ENCODE measurements at places on chromosomes 6 and 20.

- no peak for DNase-seq
Measured at GRCh38 chr20:58014628-58015315, 213.7 kb downstream of the ANKRD60 start.

- DNase-seq: no peak
Measured at GRCh38 chr20:50348096-50348495, 157.5 kb downstream of the CEBPB start.

- peak; percentile 34 for DNase-seq
Measured at GRCh38 chr20:4082406-4083097, 67.2 kb upstream of the RNF24 start.

DNA sequence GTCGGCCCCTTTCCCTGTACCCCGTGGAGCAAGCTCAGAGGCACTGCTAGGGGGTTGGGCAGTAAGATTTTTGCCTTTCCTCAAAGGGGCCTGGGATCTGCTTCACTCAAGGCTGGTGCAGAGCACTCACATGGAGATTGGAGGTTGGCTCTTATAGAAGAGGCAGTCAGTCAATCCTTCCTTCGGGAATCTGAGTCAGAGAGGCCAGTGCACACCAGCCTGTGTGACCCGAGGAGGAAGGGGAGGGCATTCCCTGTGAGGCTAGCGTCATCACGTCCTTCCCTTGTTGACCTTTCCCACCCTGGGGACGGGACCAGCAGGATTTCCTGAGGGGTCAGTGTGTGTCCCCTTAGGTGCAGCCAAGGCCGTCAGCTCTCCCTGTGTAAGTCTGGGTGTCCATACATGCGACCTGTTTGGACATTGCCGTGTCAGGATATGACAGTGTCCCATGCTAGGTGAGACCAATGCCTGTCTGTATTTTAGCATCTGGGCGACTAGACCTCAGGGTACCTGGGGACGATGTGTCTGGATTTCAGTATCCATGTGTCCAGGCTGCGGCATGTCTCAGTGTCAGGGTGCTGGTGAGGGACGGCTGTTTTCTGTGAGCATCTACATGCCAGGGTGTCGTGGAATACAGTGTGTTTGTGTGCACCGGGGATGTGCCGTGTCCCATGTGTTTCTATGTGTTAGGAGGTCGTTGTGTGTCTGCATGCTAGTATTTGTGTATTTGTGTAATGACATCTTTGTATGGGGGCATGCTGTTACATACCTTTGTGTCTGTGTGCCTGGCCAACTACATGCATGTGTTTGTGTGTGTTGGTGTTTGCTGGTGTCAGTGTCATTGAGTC is 2.8 kb upstream of the ZNF512B start:
- DNase-seq: no peak

DNA sequence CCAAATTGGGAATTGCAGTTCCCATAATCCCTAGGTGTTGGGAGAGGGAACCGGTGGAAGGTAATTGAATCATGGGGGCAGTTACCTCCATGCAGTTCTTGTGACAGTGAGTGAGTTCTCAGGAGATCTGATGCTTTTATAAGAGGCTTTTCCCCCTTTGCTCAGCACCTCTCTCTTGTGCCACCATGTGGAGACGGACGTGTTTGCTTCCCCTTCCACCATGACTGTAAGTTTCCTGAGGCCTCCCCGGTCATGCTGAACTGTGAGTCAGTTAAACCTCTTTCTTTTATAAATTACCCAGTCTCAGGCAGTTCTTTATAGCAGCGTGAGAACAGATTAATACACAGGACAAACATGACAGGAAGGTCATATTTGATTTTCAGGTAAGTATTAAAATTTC is 25.3 kb upstream of the HECA start:
- DNase-seq: peak; percentile 19

- no peak for DNase-seq
Measured at GRCh38 chr6:142878407-142878806, 66.6 kb downstream of the HIVEP2 start.

- no peak for DNase-seq
Measured at GRCh38 chr6:56073761-56074160, 173.6 kb downstream of the COL21A1 start.

DNA sequence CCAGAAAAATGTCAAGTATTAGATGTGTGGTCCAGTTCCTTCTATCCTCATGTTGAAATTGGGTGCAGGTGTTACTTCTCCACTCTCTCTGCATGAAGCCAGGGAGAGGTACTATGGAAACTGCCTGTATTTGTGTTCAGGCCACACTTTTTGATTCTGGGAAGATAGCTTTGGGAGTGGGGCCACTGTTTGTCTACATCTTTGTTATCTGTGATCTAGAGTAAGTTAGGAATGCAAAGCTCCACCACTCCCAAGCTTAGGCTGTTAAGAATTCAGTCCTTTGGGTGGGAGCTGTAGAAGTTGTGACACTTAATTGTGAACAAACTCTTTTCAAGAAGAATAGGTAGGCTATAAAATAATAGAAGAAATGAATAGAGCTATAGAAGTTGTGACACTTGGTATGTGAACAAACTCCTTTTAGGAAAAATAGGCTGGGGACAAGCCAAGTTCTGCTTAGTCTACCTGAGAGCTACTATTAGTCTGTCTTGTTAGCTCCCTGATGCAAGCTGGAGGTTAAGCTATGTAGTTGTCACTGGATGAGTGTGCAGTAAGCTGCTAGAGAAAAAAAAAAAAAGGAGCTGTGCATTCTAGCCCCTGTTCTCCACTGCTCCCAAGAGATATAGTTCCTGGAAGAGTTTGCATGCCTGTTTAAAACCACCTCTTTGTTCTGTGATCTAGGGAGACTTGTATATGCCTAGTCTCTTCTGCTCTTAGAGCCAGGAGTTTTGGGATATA is 7.1 kb upstream of the GFRAL start:
- no peak for DNase-seq

DNA sequence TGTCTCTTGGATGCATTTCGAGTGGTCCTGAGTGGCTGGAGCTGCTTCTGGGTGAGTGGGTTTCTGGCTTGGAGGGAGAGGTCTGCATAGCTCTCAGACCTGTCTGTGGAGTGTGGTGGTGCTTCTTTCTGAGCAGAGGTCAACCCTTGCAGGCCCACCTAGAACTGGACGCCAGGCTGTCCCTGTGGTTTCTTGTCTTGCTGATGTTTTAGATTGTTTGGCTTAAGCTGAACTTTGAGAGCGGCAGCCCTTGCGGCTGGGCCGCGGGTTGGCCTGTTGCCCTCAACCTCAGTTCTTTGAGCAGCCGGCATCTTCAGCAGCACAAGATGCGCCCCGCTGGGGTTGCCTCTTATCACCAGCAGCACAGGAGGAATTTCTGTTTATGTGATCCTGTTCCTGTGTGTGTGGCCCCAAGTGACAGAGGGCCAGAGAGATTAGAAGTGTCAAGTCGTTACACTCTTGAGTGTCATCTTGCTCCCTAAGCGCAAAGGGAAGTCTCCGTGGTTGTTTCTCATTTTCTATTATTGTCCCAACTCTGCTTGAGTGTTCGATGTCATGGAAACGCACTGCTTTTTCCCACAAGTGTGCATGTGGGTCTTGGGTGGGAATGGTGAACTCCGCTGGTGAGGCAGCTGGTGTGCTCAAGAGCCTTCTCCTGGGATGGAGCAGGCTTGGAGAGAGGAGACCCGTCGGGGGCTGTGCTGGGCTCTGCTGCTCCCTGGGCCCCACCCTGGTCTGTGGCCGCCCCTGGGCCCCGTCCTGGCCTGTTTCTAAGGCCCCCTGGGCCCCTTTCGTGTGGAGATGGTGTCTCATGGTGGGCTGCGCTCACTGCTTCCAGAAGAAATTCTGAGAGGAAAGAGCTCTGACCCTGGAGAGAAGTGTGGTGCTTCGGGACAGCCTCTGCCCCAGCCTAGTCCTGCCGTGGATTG is 20.1 kb upstream of the SLC22A1 start:
- DNase-seq: no peak

DNA sequence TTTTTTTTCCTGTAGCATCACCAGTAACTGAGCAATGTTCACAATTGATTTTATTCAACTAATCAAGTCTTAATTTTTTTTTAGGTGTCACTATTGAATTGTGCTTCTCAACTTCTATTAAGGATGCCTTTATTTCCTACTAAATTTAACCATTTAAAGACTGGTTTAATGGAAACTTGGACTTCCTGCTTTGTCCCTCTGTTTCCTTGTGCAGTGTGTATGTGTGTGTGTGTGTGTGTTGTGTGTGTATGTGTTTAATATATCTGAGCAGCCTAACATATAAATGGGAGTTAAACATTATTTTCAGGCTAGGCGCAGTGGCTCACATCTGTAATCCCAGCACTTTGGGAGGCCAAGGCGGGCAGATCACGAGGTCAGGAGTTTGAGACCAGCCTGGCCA is 1.8 kb downstream of the SERPINB6 start:
- no peak for DNase-seq

GRCh38 chr20:62387933-62388635 is 1.2 kb downstream of the RPS21 start:
- DNase-seq: no peak

DNA sequence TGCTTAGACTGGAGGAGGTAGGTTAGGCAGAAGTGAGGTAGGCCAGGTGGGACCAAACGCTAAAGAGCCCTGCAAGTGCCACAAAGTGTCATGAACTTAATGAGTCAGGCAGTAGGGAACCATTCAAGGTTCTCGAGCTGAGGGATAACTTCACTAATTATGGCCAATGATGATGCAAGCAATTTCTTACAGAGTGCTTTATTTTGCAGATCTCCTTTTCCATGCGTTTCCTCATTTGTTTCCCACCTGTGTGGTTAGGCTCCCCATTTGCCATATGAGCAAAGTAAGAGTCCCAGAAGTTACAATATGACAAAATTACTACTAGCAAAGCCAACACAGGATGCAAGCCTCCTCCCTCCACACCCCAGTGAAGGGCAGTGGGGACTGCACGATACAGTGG is 36.5 kb upstream of the PSMF1 start:
- no peak for DNase-seq

- no peak for DNase-seq
Measured at GRCh38 chr6:134398453-134398852, 80.5 kb upstream of the SGK1 start.

- no peak for DNase-seq
Measured at GRCh38 chr6:11909696-11910132, 102.4 kb upstream of the HIVEP1 start.
